ENCODE measurements at places on chromosomes 4 and X. TPM values are rescaled to one million over a fixed set of nuclear protein-coding genes. Genes with fewer than 3 reads are reported as not detected.
A peak's percentile ranks its signal among the peaks of the same experiment; 100 is the strongest.

- no peak for DNase-seq
Measured at GRCh38 chr4:163111588-163111987, 55.1 kb downstream of the NAF1 start.

DNA sequence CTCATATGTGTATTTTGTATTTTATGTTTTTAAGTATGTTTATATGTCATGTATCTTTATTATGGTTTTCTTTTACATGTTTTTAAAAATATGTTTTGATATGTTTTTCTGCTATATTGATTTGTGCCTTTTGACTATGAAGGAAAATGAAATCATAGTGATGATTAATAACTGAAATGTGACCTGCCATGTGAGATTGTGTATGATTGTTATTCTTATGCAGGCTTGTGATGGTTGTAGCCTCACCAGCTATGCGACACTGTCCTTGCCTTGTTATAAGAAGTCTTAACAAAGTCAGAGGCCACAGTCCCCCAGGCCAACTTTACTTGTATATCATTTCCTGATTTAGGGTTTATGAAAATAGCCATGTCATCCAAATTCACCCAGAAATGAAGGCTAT lies 83.2 kb downstream of the TMEM131L start:
- DNase-seq, result no peak

DNA sequence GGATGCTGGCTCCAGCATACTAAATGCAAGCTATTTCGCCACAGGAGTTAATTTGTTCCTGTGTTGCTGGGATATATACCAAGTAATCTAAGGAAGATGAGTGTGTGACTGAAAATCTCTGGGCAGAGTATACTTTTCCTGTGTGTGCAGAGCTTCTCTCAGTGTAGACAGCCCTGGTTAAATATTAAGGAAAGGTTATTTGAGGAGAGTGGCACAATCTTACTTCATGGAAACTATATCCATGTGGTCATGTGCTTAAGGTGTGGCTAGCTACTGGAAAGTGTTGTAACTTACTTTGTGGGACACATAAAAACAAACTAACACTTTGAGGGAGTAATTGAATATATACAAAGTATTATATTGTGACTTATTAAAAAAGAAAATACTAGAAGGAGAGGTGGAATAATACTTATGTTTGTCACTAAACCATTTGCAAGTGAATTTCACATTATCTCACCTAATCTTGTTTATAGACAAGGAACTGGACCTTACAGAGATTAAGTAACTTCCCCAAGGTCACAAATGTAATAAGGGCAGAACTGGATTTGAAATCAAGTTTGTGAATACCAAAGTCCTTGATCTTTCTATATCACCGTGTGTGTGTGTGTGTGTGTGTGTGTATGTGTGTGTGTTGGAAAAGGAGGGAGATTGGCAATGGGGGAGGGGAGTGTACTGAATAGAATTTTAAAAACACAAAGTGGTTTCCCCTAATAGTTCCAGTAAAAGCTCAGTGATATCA lies 408.2 kb upstream of the NR3C2 start:
- no peak for DNase-seq

The AFP gene
- total RNA-seq, result not detected

The CD99 gene
- total RNA-seq, result 255 TPM

The GLRA2 gene
- total RNA-seq, result not detected

DNA sequence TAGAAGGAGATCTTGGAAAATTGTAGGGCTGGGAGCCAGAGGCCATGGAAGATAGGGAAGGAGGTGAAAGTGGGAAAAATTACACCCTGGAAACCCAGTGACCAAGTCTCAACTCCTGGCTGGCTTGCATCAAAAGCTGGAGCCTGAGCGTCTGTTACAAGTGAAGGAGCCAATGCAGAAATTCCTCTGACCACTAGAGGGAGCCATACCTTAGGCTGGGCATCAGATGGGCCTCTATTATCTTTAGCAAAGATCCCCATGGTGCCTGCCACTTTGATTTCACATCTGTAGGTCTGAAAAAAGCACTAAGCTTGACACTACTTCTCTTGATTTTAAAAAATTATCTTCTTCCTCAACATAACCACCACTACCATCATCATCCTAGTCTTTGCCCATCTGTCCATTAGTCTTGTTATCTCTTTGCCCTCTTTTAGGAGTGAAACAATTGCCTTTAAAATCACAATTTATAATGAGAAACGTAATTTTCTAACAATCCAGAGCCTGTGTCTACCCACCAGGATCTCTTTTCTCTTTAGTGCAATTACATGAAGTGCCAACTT lies 62.9 kb downstream of the ANAPC4 start:
- DNase-seq, result no peak

DNA sequence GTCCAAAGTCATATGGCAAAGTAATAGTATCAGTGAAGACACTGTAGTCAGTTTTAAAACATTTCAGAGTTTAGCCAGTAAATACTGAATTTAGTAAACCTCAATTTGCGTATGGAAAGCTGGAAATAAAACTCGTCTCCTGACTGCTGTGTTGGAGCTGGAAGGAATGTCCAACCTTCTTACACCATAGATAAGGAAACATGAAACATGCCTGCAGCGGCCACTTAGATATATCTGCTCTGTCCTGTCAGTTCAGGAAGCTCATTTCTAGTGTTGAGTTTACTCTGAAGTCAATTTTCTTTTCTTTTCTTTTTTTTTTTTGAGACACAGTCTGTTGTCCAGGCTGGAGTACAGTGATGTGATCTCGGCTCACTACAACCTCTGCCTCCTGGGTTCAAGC lies 21.2 kb downstream of the ARHGAP10 start:
- DNase-seq, result no peak

DNA sequence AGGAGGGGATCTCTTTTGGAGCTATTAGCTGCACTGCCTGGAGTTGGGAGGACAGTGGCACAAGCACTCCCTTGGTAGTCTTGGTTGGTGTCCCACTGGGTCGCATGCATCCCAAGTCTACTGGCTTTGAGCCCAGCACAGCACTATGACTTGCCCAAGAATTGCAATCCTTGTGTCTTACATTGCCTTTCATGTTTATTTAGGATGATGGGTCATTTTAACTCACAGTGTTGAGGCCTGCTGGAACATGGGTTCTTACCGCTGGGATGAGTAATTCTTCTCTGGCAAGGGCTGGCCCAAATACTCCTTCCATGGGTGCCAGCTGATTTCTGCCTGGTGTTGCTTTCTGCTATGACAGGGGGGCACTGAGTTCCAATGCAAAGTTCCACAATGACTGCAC lies 185.5 kb downstream of the TEX13C start:
- DNase-seq, result no peak

The SSX4B gene
- not detected for total RNA-seq

The APELA gene
- total RNA-seq, result not detected

The INTU gene
- total RNA-seq, result 0.17 TPM

The ITIH6 gene
- not detected for total RNA-seq

GRCh38 chr4:174053895-174054294 lies 229.6 kb downstream of the FBXO8 start:
- DNase-seq, result no peak

GRCh38 chr4:109040441-109040840 lies 262.0 kb downstream of the COL25A1 start:
- no peak for DNase-seq

The FGB gene
- total RNA-seq, result not detected

The AMTN gene
- not detected for total RNA-seq

The EIF4E gene
- 88.6 TPM for total RNA-seq

DNA sequence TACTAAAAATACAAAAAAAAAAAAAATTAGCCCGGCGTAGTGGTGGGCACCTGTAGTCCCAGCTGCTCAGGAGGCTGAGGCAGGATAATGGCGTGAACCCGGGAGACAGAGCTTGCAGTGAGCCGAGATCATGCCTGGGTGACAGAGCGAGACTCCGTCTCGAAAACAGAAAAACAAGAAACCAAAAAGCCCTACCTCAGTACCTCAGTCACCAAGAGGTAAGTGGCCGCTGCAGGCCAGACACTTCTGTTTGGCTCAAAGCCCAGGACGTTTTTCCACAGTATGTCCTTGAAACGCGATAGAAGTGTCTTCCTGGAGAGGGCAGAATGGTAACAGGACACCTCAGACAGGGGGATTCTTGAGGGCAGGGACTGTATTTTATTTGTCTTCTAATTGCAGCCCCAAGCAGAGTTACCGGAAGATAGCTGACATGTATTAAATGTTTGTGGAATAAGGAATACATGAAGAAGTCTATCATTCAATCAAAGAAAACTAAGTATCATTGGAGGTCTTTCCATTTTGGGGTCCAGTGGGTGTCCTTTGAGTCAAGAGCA lies 63.6 kb downstream of the CLNK start:
- no peak for DNase-seq

The GNRHR gene
- not detected for total RNA-seq

GRCh38 chrX:136182414-136182813 lies 35.1 kb downstream of the FHL1 start:
- no peak for DNase-seq

GRCh38 chr4:140871368-140871767 lies 115.2 kb upstream of the TBC1D9 start:
- no peak for DNase-seq

DNA sequence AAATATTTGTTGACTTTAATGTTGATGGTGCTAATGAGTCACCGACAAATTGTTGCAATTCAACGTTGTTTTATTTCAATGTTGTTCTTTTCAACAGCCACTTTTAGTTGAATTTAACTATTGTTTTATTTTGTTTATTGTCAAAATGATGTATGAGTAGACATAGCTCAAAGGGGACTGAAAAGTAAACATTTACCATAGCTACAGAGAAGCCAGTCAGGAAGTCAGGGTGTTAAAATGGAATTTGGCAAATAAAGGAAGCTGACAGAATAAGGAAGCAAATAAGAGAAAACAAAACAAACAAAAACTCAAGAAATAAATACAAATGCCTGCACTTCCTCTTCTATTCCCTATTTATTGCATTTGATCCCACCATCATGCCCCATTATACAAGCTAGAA lies 648.4 kb upstream of the HTR2C start:
- no peak for DNase-seq

The WDR17 gene
- total RNA-seq, result 0.58 TPM

- DNase-seq, result peak; percentile 32
Measured at GRCh38 chr4:138870737-138871554, 144.6 kb upstream of the NOCT start.

DNA sequence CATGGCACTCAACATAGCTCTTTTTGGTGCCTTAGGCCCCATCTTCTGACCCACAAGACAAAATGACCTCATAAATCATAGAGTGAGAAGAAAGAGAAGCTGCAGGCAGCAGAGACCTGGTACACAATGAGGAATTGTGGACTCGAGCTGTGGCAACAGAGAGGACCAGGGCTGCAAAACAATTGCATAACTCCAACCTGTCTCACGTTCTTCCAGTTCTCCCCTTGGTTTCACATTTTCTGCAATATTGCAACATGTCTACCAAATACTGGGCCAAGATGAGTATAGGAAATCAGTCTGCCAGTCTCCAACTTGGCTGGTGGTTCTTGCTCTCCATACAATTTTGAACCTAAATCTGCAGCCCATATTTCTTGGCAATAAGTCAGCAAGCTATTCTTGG lies 105.3 kb downstream of the KDR start:
- DNase-seq, result no peak

The TBL1X gene
- total RNA-seq, result 31.1 TPM

The NR3C2 gene
- total RNA-seq, result 19.5 TPM

- DNase-seq, result no peak
Measured at GRCh38 chr4:122003335-122003734, 51.5 kb upstream of the TRPC3 start.

The VSIG4 gene
- 0.48 TPM for total RNA-seq

- no peak for DNase-seq
Measured at GRCh38 chrX:13252726-13253125, 67.1 kb downstream of the ATXN3L start.

- DNase-seq, result no peak
Measured at GRCh38 chr4:121860121-121860520, 10.2 kb downstream of the BBS7 start.

DNA sequence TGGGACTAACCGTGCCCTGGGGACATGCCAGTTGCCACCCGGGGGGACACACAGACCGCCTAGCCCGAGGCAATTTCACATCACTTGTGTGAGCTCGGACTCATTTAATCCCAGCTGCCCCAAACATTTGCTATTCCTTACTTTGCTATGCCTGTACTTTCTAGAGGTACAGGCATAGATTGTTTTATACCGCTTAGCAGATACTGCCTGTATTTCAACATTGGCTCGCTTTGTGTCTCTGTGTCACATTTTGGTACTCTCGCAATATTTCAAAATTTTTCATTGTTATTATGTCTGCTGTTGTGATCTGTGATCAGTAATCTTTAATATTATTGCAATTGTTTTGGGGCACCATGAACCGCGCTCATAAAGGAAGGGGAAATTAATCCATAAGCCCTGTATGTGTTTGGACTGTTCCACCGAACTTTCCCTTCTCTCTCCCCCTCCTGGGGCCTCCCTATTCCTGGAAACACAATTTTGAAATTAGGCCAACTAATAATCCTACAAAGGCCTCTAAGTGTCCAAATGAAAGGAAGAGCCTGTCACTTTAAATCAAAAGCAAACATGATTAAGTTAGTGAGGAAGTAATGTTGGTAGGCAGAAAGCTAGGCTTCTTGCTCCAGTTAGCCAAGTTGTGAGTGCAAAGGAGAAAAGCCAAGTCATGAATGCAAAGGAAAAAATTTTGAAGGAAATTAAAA lies 568 bp upstream of the CASP6 start:
- DNase-seq, result no peak

GRCh38 chr4:163048447-163048846 lies 118.2 kb downstream of the NAF1 start:
- DNase-seq, result no peak

The PTPN13 gene
- total RNA-seq, result 0.06 TPM

The CSAG3 gene
- total RNA-seq, result not detected

The EGFL6 gene
- 17.6 TPM for total RNA-seq

DNA sequence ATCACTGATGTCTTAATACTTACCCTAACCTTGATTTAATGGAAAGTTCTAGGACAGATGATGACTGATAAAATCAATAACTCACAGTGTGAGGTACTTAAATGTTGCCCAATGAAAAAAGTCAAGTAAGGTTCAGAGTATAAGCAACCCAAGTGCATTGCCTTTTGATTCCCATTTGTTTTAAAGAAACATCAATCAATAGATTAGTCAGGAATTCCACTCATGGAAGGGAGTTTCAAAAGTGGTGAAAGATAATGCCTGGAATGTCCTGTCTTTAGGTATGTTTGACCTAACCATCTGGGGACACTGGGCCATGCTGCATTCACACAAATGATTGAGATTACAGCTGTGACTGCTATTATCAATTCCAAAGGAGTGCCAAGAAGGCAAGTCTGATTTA lies 259.7 kb downstream of the PPARGC1A start:
- DNase-seq, result no peak

- DNase-seq, result no peak
Measured at GRCh38 chr4:112951362-112952312, 97.8 kb upstream of the ANK2 start.

Measured in activated naive CD8-positive, alpha-beta T cell treated with anti-CD3 and anti-CD28 coated beads, Interleukin-2, amount 10 ng/mL, durations not matched to agents 7 days and 5 days (primary cell).